ENCODE measurements at places on chromosomes 3 and 15. TPM values are rescaled to one million over a fixed set of nuclear protein-coding genes. Genes with fewer than 3 reads are reported as not detected.

Gene RBP2
- total RNA-seq, result not detected

Gene KBTBD13
- not detected for total RNA-seq

Gene MAN2C1
- total RNA-seq, result 144 TPM

Gene CRYGS
- 1.4 TPM for total RNA-seq

Gene TMEM207
- not detected for total RNA-seq

Gene C2CD4A
- total RNA-seq, result under 0.01 TPM

Gene RAF1
- total RNA-seq, result 70.0 TPM
